ENCODE measurements at places on chromosomes 3 and 15.

- no peak for DNase-seq
Measured at GRCh38 chr3:76400141-76400540, 614.8 kb upstream of the ZNF717 start.

GRCh38 chr15:52039925-52040781, 21.1 kb downstream of the MAPK6 start:
- no peak for DNase-seq

DNA sequence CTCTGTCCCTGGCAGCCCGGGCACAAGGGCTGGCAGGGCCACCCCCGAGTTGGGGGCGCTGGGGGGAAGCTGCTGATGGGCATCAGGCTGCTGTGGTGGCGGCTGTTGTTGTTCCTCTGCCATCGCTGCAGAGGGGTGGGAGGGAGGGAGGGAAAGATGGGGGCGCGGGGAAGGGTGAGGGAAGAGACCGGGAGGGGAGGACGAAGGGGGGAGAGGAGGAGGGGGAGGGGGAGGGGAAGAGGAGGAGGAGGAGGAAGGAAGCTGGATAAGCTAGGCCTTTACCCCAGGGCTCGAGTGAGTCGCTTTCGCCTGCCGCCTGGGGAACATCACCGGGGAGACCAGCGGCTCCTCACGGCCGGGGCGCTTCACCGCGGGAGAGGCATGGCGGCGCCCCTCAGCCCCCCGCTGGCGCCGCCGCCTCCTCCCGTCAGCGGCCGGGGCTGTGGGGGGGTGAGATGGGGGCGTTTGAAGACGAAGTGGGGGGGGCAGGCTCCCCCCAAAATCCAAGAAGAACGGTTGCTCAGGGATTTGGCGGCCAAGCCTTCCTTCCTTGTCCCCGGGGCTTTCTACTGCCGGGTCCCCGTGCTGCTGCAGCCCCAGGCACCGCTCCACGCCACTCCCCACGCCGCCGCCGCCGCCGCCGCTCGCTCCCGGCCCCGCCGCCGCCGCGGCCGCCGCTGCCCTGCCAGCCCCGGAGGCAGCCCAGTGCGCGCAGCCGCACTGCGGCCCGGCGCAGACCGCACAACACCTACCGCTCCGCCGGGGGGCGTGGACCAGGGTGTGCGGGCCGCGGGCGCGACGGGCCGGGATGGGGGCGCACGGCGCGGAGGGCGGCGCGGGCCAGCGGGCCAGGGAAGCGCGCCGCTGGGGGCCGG, at the start of gene RFX7:
Gene RFX7, minus strand, starts transcription at position 717 of the 875 bp plus-strand sequence. Its CDS starts 594 bp downstream, at position 123.
- DNase-seq, result peak; percentile 84

DNA sequence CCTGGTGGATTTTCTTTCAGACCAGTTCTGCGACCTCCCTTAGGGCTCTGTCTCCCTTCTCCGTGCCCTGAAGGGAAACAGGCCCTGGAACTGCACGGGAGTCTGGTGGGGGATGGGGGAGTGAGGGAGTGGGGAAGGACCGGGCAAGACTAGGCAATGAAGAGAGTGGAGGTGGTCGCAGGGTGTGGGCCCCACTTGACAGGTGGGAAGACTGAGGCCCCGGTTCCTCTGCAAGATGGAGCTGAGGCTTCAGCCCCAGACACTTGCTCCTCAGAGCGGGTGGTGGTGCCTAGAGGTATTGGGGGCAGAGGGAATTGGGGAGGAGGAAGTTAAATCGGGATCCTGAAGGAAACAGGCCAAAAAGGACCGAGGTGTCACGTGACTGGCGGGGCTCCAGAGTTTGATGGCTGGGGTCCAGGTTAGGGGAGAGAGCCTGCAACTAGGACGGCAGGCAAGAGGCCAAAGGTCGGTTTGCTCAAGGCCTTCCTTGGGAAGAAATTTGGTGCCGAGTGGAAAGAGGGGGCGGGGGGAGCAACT, 597 bp upstream of the CAMK1 start:
- DNase-seq, result no peak

GRCh38 chr3:112498914-112499711, at the start of gene BTLA:
BTLA (minus strand) TSS chr3:112499472; CDS start chr3:112499358, 114 bp downstream.
- DNase-seq, result no peak

DNA sequence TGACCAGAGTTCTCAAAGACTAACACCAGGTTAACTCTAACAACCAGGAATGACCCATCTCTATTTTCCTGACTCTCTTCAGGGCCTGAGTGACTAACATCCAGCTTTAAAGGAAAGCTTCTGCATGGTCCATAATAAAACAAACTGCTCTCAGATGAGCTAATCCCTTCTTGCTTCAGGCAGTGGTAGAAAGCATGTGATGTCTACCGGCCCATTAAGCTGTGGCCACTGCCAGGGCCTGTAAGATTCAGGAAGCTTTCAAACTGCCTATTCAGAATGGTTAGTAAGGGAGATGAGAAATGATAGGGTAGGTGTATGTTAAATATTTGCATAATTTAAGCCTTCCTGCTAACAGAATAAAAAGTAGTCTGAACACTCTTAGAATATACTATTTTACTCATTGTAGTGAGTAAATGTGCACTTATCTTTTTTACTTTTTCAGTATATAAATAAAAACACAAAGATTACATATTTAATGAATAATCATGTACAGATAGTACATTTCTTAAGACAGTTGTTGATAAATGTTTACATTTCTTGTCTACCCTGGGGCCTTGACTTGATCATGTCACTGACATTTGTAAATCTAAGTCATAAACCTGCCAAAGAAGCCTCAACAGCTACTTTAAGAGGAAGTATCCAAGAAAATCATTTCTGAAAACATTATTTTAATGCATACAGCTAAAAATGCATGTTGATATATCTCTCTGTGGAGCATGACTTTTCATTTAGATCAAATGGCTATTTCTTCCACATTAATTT, 222.0 kb downstream of the MCTP2 start:
- no peak for DNase-seq

DNA sequence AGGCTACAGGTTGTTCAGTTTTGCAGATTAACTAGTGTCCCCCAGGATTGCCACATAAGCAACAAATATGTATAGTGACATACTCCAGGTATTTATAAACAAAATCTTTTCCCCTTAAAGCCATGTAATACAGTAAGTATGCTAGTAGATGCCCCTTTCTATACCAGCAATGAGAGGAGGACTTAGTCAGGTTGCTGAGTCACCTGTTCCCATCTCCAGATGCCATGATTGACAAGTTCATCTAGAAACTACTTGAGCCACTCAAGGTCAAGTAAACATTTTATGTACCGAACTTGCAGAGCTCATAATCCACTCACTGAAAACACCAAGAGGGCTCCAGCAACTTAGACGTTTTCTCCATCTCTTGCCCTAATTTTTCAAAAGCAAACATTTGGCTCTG, 18.2 kb downstream of the SLC9A9 start:
- no peak for DNase-seq

DNA sequence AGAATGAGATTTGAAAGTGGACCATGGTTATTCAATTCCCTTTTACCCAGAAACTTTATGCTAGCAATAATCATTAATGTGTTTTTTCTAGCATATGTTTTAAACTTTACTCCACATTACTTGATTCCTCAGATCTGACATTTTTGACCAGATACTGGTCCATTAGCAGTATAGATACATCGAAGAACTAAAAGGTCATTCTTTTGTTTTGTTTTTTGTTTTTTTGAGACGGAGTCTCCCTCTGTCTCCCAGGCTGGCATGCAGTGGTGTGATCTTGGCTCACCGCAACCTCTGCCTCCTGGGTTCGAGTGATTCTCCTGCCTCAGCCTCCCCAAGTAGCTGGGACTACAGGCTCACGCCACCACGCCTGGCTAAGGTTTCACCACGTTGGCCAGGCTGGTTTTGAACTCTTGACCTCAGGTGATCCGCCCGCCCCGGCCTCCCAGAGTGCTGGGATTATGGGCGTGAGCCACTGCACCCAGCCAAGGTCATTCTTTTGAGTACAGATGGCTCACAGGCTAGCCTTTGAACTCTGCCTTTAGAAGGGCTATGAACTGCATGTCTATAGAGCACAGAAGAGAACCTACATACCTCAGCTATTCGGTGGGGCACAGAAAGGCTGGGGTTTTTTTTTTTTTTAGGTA, 28.6 kb downstream of the CHP1 start:
- DNase-seq, result no peak

DNA sequence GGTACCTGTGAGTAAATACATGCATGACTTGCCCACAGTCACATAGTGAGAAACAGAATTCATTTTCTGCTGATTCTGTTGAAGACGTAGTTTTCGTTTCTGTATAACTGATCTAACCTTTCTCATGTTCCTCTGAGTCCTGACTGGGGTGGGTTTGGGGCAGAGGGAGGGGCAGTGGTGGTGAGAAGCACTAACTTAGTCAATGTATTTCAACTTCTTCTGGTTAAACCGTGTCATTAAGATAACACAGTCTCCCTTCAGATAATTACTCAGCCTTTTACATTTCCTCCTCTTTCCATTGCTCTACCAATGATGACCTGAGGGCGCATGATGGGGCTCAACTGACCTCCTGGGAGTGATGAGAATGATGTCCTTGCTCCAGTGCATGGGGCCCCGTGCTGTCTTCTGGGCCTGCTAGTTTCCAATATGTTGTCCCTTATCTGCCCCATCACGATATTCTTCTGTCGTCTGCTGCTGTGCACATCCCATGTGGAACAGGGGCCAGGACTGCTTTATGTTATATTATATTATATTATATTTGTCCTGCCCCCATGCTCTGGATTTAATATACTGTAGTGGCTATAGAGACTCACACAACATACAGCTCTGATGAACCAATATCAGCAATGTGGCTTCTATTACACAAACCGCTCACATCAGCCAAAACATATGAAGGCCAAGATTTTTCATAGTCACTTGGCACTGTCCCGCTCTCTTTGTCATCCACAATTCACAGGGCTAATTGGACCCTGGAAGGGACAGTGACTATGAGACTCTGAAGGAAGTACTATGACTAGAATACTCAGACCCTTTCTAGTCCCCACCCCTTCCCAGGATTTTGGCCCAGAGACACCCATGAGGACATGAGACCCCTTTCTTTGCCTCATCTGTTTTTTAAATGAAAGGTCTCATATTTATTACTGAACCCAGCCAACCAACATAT, 407.1 kb upstream of the MCTP2 start:
- DNase-seq, result no peak

GRCh38 chr15:47577000-47577399, 140.3 kb upstream of the SEMA6D start:
- DNase-seq, result no peak

- DNase-seq, result peak; percentile 46
Measured at GRCh38 chr15:25741256-25741580, 121.9 kb downstream of the ATP10A start.

DNA sequence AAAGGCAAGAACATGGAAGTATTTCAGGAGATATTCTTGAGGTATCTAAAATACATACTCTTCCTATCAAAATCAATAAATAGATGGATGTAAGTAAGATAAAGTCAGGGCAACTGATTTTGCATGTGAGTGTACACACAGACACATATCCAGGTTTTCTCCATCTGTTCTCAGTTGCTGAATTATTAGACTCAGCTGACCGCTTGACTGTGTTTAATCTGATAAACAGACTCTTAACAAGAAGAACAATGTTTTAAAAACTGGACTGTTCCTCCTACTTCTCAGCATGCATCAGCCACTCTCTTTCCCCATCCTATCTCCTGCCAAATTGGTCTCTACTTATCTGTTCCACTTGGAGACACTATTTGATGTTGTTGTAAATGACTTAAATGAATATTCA, 73.5 kb downstream of the GOLGA8G start:
- no peak for DNase-seq

GRCh38 chr3:191328962-191329653, at the start of gene CCDC50:
CCDC50 (plus strand) TSS chr3:191329394; CDS start chr3:191329675, 281 bp downstream.
- peak; percentile 90 for DNase-seq

GRCh38 chr15:58611731-58612676, 137.5 kb downstream of the ADAM10 start:
- DNase-seq, result no peak

DNA sequence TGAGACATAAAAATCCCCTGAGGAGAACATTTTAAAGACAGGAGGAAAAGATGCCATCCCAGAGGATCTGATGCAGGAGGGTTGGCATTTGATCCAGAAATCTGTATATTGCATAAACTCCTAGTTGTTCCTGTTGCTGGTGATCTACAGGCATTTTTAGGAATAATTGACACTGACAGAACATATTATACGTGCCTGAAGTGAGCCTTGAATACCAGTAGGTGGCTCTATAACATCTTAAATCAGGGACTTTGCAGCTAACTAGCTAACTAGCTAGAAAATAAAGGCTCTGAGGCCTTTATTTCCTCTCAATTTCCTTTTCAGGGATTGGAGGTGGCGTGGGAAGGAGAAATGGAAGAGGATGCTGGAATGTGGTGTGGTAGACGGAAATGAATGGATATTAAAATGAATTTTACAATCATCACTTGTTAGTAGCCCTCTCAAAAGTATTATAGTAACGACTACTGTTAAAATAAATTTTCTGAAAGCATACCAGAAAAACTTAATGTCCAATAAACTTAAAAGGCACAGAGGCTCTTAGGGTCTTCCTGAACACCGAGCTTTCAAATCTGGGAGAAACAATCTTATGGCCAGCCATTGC, 73.8 kb upstream of the ZBED2 start:
- peak; percentile 87 for DNase-seq

GRCh38 chr15:44698641-44699040, 12.5 kb downstream of the PATL2 start:
- no peak for DNase-seq

GRCh38 chr3:86481031-86481430, 509.9 kb downstream of the VGLL3 start:
- DNase-seq, result no peak

GRCh38 chr15:74294010-74294409, 57.9 kb downstream of the CCDC33 start:
- DNase-seq, result no peak

- DNase-seq, result no peak
Measured at GRCh38 chr3:166304584-166304983, 467.4 kb upstream of the BCHE start.

GRCh38 chr15:98537516-98538060, 110.8 kb upstream of the IGF1R start:
- DNase-seq, result no peak

- DNase-seq, result peak; percentile 44
Measured at GRCh38 chr3:142931222-142931621, 32.3 kb downstream of the PAQR9 start.

- DNase-seq, result no peak
Measured at GRCh38 chr3:117105686-117106085, 396.1 kb downstream of the TUSC7 start.

GRCh38 chr3:150729682-150730360, 26.1 kb upstream of the ERICH6 start:
- DNase-seq, result peak; percentile 94

DNA sequence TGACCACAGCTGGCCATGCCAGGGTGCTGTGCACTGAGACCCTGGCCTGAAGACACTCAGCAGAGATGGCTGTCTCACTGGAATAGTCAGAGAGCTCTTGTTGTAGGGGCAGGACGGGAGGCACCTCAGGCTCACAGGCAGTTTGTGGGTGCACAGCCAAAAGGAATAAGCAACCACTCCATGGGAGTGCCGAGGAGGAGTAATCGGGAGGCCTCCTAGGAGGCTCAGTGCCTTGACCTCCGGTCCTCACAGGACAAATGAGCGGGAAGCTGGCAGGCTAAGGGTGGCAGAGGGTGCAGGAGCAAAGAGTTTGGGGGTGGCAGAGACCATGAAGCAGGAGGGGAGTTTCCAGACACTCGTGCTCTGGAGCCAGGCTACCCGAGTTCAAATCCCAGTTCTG, 81.7 kb downstream of the SMAD6 start:
- no peak for DNase-seq

- no peak for DNase-seq
Measured at GRCh38 chr3:53168175-53168923, 7.3 kb downstream of the PRKCD start.

GRCh38 chr3:127059072-127059471, 76.2 kb downstream of the PLXNA1 start:
- no peak for DNase-seq

All from hematopoietic multipotent progenitor cell treated with erythropoietin and hydrocortisone succinate and interleukin-3 and kit ligand, for 6 days (in vitro differentiated cells).